ENCODE measurements at places on chromosomes 3 and 15.

DNA sequence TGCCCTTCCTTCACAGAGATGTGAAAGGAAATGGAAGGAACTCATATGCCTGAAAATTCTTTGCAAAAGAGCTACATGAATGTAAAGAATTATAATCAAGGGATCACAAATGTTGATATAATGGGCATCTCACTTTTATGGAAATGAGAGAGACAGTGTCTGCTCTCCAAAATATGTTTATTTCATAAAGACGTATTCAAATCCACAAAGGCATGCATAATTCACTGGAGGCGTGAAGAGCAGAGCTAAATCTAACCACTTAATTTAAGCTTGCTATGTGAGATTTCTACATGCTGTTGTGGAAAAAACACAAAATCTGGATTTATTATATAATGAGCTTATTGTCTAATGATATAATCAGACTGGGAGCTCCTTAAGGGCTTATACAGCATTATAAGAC lies 469.1 kb downstream of the RAP2B start:
- no peak for DNase-seq

GRCh38 chr3:3053974-3054373 lies 56.2 kb downstream of the IL5RA start:
- no peak for DNase-seq

DNA sequence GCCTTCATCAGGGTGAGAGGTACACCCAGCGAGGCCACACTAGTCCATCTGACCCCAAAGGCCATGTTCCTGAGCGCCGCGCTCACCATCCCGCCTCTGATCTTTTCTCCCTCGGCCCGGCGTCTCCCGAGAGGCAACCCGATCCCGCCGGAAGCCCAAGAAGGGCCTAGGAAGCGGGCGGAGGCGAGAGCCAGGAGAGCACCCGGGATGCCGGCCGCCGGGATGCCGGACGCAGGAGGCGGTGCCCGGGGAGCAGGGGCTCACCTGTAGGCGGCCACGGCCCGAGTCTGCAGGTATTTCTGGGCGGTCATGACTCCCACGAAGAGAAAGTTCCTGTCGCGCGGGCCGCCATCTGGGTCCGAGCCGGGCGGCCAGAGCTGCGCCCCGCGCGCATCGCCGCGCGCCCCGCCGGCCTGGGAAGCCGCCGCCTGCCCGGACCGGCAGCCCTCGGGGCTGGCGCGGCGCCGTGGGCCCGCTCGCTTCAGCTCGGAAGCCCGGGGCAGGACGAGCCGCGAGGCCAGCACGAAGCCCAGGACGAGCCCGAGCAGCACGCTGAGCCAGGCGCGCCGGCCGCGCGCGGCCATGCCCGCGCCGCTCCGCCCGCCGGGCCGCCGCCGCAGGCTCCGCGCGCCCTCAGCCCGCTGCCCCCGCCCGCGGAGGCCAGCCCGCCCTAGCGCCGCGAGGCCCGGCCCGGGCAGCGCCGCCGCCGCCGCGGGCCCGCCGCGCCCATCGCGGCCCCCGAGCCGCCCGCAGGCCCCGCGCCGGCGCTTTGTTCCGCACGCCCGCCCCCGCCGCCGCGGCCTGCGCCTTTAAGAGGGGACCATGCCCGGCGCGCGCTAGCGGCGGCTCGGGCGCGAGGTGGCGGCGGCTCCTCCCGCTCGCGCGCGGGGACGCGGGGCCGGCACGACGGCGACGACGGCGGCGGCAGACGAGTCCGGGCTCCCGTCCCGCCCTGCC lies 697 bp downstream of the CHSY1 start:
- peak; percentile 43 for DNase-seq

DNA sequence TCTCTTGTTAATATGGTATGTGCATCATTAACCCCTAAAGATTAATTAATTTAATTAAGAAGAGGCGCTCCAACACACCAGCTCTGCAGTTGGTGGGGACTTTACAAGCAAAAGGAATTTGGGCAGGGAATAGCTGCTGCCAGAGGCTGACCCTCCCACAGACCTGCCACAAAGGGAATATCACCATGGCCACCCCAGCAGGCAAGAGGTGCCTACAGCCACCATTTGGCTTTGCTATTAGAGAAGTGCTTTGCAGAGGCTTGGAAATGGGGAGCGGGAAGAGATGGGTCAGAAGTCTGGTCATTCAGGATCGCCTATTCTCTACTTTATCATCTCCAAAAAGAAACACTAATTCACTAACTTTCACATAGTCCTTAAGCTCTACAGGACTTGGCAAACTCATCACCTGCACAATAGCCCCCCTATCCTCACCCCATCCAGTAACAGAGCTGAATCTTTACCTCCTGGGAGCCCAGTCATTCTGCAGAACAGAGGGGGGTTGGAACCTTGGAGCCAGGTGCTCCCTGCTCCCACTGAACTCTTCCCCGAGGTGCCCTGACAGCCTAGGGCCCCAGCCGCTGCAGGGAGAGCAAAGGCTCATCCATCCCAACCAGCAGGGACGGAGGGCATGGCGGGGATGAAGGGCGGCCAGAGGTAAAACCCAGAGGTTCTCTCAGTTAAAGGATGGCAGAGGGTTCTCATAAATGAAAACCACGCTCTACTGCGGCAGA lies 29.7 kb downstream of the LRIG1 start:
- no peak for DNase-seq

GRCh38 chr15:34128898-34129297 lies 27.0 kb downstream of the PGBD4 start:
- no peak for DNase-seq

DNA sequence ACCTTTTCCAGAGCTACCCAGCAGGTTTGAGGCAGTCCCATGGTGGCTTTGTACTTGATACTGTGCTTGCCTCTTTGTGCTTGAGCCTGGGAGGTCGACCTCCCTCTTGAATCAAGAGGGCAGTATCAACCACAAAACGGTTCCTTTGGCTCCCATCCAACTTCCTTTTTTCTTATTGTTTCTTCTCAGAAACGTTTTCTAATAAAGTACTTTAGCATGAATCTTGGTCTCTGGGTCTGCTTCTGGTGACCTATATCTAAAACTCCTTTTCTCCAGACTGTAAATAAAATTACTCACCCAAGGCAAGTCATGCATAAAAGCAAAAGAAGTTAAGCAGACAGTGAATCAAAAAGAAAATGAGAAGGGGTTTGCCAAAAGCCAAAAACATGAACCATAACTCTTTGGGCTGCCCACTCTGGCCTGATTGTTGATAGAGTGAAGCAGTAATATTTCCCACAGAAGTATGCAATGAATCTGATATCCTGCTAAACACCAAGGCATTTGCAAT lies 112.2 kb upstream of the SLC4A7 start:
- DNase-seq, result no peak

GRCh38 chr15:92468991-92469390 lies 75.3 kb downstream of the ST8SIA2 start:
- DNase-seq, result peak; percentile 89

DNA sequence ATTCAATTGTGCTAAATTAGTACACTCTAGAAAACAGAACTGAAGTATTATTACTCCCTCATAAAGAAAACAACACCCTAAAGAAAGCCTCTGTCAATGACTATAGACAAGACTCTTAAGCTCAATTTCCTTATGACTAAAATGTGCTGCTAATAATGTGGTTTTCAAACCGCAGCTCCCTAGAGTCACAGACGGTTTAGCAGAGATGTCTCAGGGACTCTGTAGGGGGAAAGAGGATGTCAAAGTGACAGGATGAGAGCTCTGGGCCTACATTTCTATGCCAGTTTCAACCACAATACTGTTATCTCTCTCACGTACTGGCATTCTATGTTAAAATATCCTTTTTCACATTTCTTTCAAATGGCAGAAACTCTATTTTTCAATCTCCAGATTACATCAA lies 37.6 kb upstream of the WDR49 start:
- no peak for DNase-seq

GRCh38 chr3:147389717-147390116 lies 16.6 kb downstream of the ZIC4 start:
- no peak for DNase-seq

GRCh38 chr15:31065824-31066223 lies 35.7 kb downstream of the TRPM1 start:
- no peak for DNase-seq

DNA sequence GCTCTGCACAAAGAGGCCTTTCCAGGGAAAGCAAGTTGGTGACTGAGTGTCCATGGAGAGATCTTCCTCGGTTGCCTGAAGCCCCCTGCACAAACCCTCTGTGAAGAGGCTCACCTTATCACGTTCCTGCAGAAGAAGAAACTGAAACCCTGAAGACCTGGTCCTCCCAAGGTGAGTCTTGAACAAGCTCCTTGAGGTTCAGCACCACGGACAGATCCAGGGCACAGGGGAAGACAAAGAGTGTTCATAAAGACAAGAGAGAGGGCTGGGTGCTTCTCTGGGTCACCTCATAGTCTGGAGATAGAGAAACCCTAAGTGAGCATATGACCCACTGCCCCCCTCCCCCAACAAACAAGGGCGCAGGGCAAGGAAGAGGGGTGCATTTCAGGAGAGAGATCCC lies 21.7 kb upstream of the TBC1D21 start:
- no peak for DNase-seq

GRCh38 chr15:78457101-78457500 lies 19.1 kb downstream of the IREB2 start:
- no peak for DNase-seq

DNA sequence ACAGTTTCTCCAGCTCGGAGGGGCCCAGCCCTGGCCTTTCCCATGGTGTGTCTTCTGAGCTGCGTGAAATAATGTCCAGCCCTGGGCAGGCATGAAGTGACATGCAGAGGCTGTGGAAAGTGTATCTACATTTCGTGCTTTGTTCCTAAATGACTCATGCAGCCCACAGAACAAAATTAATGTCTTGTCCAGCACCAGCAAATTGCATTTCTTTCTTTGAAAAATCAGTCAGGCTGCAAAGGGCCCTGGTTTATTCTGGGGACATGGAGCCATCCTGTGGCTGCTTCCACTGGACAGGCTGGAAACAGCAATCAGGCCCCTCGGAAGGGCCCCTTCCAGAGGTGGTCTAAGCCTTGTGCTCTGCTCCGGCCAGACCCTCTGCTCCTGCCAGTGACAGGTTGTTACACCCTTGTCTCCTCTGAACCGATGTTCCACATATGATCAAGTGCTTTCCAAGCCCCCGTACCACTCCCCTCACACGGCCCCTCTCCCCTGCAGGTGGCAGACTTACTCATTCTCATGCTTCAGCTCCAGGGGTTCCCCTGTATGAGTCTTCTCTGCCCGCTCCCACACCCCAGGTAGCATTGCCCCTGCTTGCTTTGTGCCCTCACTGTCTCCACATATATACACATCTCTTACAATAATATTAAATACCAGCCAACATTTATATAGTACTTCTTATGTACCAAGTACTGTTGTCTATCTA lies 33.7 kb downstream of the CRYGS start:
- DNase-seq, result no peak

DNA sequence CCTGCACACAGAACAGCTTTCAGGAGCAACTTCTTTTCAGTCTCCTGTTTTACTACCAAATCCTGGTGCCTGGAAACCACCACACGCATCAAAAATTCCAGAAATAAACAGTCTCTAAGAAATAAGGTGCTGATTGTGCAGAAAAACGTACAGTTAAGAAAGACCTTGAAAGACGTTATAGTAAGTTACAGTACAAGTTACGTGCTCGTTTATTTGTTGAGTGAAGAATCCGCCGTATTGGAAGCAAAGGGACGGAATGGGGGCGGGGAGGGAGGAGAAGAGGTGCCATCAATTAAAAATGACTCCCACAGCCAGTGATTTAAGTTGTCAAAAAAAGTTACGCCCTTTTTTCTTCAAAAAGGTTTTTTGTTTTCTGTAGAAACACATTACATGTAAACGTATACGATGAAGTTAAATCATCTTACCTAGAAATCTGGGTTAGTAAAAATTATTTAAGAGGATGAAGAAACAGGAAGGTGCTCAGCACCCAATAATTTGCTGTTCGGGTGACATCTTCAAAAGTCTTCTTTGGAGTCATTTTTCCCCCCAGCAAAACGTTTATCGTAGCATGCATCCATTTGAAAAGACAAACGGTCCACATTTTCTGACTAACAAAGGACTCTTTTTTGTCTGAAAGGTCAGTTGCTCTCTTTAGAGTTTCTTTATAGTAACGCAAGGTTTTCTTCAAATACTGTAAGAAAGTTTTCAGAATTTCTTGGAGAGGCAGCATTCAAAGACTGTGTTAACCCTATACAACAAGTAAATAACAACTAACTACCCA lies 782 bp upstream of the UACA start:
- DNase-seq, result no peak

DNA sequence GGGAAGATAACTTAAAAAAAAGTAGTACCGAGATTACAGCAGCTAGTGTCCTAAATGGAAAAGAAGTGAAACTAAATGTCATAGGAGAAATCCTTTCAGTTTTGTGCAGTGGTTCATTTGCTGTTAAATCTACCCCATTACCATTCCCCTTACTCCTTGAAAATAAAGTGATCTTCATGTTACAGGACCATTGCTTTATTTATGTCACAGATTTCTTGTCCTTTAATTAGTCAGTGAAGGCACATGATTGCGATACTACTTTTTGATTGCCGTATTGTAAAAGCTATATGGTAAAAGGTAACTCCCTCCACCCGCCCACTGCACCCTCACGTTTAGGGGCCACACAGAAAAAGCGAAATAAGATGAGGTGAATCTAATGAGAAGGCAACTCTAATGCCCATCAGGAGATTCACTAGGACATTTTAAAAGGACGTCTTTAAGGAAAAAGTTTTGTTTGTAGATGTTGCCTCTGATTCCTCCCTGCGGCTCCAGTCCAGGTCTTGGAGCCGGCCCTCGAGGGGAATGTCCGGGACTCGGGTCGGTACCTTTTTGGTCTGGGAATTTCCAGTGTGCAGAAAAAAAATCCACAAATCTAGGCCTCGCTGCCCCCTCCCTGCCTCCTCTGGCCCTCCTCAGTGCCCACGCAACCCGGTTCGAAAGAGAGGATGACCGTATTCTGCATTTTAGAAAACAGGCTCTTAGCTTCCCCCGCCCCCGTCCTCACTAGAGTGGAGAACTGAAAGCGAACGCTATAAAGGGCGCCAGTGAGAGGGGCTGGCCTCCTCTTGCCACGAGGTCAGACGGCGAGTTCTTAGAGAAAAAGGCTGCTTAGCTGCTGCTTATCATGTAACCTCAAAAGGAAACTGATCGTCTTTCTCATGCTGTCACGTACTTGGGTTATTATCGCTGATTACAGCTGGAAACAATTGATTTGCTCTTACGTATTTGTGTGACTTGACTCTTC lies 21.8 kb upstream of the NFKBIZ start:
- DNase-seq, result peak; percentile 71

DNA sequence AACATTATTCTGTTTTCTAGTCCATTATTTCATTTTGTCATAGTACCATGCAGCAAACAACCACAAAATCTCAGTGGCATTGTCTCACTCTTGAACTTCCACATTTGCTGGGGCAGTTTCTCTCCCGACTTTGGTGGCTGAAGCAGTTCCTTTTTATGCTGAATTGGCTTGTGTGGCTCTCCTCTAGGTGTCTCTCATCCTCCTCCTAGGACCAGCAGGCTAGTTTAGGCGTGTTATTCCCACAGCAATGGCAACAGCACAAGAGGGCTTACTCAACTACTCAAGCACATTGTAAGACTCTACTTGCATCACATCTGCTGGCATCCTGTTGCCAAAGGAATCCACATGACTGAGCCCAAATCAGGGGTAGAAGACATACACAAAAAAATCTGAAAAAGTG lies 201.8 kb upstream of the KCNH8 start:
- peak; percentile 60 for DNase-seq

DNA sequence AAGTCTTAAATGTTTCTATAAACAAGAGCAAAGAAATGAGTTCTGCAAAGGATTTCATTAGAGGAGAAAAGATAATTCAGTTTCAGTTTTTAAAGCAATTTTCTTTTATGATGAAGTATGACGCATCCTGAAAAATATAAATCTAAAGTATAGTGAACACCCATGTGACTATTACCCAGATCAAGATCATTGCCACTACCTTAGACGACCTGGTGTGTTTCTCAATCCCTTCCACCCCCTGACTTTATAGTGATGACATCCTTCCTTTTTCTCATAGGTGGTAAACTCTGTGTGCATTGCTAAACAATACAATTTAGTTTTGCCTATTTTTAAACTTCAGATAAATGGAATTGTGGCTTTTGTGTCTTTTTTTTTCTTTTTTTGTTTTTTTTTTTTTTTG lies 8.4 kb downstream of the STT3B start:
- DNase-seq, result no peak

All from NCI-H524 (cell line).